Stimulated activated CD8-positive, alpha-beta memory T cell treated with anti-CD3 and anti-CD28 coated beads, Interleukin-15, amount 100 ng/mL, for 24 hours (primary cell): ENCODE measurements at places on chromosomes 13 and 19.
A peak's percentile ranks its signal among the peaks of the same experiment; 100 is the strongest.

GRCh38 chr19:18350490-18350889 lies 10.1 kb downstream of the PGPEP1 start:
- no peak for DNase-seq

- DNase-seq, result no peak
These were observed 483.2 kb downstream of the EFNB2 start for GRCh38 chr13:106052200-106052767.

- no peak for DNase-seq
These were observed at the start of gene IFI30 for GRCh38 chr19:18173572-18174288. Gene IFI30, plus strand, starts transcription at chr19:18173813. Its CDS starts 29 bp downstream, at chr19:18173842.

GRCh38 chr13:52194184-52194868 lies 34.9 kb upstream of the NEK3 start:
- DNase-seq, result peak; percentile 79

- no peak for DNase-seq
These were observed 23.4 kb upstream of the TBC1D4 start for GRCh38 chr13:75505327-75505726.

DNA sequence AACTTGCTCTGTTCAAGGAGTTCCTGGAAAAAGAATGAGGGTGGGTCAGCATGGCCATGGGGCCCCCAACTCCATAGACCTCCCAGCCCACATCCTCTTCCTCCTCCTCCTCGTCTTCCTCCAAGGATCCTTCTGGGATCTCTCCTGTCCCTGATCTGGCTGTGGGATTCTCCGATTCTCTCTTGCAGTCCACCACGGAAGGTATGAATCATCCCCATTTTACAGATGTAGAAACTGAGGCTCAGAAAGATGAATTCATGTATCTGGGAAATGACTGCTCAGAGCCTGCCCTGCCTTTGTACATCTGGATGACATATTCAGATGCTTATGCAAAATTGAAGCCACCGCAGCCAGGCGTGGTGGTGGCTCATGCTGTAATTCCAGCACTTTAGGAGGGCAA lies 2.2 kb upstream of the KANK2 start:
- no peak for DNase-seq

DNA sequence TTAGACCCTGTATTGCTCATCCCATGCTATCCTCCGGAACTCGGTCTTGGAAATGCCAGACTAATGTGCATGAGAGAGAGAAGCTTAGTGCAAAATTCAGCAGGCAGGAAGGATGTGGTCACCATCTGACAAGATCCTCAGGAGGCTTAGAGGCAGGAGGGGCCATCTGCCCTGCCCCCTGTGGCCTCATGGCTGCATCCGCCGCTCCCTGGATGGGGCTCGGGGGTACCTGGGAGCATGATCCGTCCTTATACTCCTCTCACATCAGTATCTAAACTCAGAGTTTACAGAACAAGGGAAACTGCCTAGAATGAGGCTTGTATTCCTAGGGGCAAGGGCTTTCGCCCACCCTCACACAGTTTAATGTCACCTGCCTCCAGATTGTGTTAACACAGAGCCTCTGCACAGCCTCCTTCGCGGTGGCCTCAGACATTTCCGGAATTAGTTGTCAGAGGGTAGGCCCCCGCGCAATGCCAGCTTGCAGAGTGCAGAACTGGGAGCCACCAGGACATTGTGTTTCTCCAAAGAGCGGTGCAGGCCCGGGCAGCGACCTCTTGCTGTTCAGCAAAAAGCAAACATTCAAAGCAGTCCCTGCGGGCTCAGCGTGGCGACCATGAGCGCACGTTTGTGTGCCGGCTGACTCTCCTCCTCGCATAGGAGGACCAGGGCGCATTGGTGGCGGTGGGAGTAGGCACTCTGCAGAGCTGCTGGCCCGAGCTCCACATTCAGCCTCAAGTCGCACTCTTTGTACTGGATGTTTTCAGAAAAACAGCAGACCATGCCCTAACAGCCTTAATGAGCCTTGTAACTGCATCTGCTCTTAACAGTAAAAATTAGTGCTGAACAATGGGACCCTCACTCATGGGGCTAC lies 39.1 kb downstream of the GPR12 start:
- DNase-seq, result no peak

DNA sequence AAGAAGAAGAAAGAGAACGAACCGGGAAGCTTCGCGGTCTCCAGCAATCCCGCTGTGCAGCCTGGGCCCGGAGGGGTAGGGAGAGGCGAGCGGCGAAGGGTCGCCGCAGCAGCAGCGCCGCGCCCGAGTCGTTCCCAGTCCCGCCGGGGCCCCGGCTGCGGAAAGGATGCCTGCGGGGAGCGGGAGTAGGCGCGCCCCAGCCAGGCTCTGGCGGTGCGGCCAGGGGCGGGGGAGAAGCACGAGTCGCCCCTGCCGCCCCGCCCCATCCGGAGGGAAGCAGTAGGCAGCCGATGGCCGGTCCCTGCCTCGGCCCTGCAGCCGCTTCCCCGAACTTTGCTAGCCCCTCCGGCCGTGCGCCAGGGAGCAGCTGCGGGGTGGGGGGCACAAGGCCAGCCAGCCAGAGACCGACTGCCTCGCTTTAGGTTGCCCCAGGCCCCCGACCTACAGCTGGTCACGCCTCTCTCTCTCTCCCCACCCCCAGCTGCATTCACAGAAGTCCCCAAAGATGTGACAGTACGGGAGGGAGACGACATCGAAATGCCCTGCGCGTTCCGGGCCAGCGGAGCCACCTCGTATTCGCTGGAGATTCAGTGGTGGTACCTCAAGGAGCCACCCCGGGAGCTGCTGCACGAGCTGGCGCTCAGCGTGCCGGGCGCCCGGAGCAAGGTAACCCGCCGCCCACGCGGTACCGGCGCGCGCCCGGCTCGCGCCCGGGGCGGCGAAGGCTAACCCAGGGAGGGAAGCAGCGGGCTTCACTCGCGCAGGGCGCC lies 1.1 kb downstream of the VSTM2B start:
- DNase-seq, result no peak

- no peak for DNase-seq
These were observed 220.9 kb downstream of the FOXO1 start for GRCh38 chr13:40445557-40445990.

DNA sequence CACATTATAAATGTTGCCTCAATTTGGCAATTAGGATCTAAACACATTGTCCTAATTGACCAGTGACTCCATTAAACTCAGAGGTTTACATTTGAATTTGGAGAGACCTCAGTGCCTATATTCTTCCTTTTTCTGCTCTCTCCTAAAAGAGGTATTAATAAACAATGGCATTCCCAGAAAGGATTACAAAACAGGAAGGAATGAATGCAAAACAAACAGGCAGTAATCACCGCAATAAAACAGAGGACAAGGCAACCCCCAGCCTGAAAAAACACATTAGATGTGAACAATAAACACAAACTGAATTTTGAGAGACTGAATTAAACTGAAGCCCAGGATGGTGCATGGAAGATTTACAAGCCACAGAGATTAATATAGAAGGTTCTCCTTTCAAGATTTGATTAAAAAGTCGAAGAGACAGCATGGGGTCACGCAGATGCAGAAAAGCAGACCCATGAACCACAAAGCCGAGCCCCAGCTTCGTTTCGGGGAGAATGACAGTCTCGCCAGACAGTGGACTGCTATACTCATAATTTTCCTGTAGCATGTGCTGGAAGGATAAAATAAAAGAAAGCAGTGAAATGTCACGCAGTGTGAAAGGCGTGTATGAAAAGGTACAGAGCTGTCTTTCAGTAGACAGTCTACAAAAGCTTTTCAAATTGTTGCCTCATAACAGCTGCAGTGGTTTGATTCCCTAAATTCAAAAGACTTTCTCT lies 503.0 kb downstream of the LIG4 start:
- no peak for DNase-seq
